ENCODE measurements at places on chromosomes 3 and 15.

DNA sequence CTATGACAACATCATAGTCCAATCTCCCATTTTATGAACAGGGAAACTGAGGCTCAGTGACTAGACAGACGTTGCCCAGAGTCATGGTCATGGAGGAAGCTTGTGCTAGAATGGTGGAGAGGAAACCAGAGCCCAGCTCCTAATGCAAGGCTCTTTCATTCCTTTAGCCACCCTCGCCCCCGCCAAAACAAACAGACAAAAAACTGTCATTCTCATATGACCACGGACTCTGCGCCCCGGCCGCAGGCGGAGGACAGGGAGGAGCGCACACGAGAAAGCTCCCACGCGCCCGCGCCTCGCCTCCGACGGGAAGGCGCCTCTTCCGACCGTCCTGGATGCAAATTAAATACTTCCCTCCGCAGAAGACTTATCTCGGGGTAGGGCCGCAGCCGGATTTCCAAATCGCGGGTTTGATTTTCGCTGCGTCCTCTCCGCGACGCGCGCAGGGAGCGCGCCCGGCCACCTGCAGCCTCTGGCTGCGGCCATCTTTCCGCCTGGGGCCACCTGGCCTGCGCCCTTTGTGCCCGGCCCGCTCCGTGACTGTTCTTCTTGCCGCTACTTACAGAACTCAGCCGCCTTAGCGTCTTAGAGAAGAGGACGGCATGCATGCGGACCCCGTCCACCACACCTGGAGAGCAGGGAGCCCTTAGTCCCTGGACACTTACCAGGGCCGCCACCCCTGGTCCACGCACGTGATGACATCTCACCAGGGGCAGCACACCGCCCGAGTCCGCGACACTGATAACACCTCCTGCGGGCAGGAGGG is 670 bp upstream of the ATP13A3 start:
- peak; percentile 72 for DNase-seq

DNA sequence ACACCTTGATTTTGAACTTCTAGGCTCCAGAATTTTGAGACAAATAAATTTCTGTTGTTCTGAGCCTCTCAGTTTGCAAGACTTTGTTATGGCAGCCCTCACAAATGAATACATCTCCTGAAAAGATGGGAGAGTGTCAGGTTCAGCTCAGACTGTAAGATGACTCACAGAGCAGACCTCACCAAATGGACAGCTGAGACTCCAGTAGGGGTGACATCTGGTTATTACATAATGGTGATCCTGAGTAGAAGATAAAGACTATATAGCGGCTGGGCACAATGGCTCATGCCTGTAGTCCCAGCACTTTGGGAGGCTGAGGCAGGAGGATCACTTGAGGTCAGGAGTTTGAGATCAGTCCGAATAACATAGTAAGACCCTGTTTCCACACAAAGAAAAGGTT is 26.2 kb upstream of the MTMR14 start:
- DNase-seq, result no peak

DNA sequence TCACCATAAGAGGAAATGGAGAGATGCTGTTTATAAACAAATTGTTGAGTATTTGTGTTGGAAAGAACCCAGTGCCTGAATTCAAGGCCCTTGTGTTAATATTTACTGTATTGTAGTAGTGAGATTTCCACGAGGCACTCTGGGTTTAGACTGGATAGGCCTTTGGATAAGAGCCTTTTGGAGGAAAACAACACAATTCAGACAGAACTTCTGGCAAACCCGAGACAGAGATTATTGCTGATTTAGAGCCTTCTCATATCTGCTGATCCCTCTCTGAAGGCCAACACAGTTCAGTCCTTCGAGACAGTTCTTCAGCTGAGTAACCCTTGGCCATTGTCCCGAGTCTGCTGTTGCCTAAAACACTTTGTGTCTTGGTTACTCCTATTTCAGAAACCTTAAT is 55.7 kb downstream of the LMCD1 start:
- no peak for DNase-seq

DNA sequence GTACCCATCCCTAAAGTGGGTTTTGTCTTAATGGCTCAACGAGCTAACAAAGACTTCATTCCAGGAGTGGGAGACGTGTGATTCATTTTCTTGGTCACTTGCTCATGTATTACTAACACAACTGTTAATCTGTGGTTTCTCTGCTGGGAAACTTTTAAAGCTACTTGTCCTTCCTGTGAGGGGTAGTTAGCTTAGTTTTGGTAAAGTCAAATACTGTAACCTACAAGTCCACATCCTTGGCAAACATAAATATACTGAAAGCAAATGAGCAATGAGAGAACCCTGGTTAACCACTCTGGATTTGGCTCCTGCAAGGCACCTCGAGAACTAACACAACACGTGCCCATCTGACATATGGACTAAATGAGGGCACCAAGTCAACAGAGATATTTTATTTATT is 19.9 kb downstream of the NOX5 start:
- DNase-seq, result no peak

GRCh38 chr3:25663347-25663868 is 1.3 kb downstream of the TOP2B start:
- DNase-seq, result peak; percentile 58

DNA sequence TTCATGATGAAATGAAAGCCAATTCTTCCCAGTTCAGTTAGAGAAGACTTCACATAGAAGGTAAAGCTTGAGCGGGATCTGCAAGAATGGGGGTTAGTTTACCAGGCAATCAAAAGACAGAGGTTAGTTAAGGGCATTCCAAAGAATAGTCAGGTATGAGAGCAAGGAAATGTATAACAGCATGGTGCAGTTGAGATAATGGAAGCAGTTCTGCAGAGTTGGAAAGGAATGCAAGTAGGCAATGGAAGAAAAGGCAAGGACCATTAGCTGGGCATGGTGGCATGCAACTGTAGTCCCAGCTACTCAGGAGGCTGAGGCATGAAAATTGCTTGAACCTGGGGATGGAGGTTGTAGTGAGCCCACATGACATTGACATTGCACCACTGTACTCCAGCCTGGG is 55.0 kb downstream of the LSAMP start:
- no peak for DNase-seq

- no peak for DNase-seq
Measured at GRCh38 chr15:65730549-65731172, 61.4 kb downstream of the DENND4A start.

DNA sequence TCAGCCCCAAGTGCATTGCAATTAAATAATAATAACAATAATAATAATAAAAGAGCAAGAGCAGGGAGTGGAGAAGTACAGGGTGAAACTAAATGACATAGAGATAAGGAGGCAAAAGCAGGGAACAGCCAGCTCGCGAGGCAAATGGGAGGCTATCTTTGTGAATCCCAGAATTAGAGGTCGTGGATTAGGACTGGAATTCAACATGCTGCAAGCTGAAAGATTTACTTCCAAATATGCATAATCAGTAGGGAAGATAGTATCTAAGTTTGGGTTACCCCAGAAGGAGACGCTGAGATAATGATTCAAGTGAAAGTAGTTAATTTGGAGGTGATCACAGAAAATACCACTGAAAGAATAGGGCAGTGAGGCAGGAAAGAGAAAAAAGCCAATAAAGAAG is 119.4 kb upstream of the UBE2E2 start:
- no peak for DNase-seq

DNA sequence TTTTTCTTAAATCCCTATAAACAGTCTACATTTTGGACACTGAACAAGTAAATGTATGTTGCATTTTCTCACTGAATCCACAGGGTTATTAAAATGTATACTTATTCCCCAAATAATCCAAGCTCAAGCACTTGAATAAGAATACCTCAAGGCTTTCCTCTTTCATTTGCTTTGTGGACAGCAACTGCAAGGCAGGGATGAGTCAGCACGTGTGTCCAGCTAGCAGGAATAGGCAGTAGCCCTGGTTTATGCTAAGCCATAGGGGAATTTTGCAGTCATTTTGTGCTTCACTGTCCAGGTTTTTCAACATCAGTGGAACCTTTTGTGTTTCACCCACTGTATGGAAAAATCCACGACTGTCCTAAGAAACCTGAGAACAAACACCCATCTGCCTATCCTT is 96.7 kb upstream of the KCNMB2 start:
- DNase-seq, result no peak

DNA sequence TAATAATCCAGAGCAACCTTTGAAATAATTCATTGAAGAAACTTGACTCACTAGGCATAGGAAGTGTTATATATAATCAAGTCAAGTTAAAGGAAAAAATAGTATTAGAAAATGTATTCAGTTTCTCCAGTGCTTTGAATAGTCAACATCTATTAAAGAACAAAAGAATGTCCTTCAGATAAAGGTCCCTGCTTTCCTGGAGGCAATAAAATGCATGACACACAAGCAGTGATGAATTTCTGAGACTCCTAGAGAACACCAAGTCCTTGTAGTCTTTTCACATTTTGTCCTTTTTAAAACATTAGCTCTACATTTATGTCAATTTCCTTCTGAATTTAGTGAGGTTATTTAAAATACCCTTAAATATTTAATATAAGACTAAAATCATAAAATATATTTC is 695.5 kb downstream of the EPHA3 start:
- no peak for DNase-seq

DNA sequence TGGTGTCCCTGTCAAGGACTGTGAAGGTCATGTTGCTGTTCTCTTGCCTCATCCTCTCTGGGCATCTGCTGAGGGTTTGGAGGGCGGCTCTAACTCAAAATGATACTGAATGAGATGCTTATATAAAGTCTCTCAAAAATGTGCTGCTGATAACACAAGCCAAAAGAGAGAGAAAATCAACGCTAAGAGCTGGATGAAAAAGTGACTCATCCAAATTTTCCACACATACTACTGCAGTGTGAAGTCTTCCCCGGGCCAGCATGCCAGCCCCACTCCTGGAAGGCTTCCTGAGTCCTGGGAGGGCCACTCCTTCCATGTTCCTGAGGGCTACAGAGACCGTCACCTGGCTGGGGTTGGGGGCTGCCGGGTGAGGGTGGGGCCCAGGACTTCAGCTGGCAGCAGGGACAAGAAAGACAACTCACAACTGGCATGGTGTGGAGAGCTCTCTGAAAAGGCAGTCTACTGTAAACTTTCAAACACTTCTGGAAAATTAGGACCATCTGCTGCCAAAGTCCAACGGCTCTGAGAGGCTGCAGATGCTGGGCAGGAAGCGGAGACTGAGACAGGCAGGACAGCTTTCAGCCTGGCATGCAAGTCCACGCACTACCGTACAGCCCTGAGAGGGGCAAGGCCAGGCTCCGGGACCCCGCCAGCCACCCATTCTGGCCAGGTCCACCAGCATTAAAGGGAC is 200.3 kb downstream of the ADAMTS17 start:
- DNase-seq, result no peak

DNA sequence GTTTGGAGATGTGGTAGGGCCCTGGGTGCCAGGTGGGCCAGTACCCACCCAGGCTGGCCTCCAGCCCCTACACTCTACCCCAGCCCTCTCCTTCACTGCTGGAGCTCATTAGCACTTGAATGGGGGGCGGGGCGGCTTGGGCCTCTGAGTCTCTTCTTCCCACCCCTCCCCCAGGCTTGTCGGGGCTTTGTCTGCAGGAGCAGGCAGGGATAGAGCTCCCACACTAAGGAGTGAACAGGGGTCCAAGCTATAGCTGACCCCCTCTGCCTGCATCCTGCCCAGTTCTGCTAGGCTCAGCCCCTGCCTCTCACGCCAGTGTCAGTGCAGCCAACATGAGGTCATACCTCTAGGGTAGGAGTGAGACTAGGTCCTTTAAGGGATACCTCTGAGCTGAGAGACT is 5.2 kb downstream of the GNAI2 start:
- DNase-seq, result no peak

DNA sequence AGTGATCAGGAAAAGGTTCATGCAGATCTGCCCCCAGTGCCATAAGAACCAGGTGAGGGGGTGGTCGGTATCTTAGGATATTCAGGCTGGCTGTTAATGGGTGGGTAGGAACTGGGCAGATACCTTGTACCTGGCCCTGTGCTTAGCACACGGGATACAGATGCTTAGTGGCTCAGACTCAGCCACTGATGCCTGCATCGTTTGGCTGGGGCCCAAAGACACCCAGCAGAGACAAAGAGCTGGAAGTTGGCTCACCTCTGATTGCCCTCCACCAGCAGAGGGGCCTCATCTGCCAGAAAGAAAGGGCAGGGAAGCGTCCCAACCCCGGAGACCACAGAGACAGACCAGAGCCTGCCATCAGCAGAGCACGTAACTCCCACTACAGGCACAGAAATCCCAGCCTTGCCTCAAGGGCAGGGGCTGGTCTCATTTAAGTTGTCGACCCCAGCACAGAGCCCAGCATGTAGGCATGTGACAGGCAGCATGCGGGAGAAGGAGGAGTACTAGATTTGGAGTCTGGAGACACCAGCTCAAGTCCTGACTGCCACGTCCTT is 64.1 kb upstream of the SLC6A1 start:
- no peak for DNase-seq

DNA sequence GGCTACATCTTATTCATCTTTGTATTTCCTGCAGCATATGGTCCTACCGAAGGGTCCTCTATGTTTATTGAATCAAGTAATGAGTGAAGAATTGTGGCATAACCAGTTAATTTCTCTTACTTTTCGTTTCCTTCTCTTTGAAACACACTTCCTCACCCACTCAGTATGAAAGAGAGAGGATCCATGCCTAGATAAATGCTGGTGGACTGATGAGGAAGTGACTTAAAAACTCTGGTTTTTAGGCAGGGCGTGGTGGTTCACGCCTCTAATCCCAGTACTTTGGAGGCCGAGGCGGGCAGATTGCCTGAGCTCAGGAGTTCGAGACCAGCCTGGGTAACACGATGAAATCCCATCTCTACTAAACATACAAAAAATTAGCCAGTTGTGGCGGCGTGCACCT is 2.2 kb upstream of the MB21D2 start:
- no peak for DNase-seq

GRCh38 chr15:59443341-59444072 is 5.5 kb downstream of the FAM81A start:
- no peak for DNase-seq

DNA sequence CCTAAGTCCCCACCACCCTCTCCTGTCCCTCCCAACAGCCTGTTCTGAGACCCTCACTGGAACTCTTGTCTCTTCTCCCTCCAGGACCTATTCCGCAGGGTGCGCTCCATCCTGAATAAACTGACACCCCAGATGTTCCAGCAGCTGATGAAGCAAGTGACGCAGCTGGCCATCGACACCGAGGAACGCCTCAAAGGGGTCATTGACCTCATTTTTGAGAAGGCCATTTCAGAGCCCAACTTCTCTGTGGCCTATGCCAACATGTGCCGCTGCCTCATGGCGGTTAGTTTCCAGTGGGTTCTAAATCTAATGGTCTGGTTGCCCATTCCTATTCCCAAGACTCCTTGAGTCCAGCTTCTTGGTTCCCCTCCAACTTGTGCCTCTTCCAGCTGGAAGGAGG is 9.3 kb downstream of the EIF4G1 start:
- DNase-seq, result no peak

DNA sequence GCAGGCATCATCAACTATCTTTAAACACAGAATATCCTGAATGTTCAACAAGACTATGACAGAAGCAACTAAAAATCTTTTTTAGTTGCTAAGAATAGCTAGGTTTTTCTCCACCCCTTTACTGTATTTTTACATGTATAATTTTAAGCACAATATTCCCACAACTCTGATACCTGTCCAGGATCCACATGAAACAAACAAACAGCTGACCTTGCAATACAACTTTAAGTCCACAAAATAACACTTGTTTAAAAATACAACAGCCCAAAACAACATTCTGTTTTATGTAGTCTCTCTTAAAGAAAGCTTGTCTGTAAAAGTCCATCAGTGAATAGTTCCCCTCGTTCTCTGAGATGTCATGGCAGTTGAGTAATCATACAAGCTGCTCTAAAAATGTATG is 41.1 kb downstream of the IFT57 start:
- no peak for DNase-seq
